Activated naive CD4-positive, alpha-beta T cell treated with anti-CD3 and anti-CD28 coated beads, Interleukin-2, amount 10 ng/mL, durations not matched to agents 7 days and 5 days (primary cell): ENCODE measurements at places on chromosomes 4 and X.
A peak's percentile ranks its signal among the peaks of the same experiment; 100 is the strongest.

DNA sequence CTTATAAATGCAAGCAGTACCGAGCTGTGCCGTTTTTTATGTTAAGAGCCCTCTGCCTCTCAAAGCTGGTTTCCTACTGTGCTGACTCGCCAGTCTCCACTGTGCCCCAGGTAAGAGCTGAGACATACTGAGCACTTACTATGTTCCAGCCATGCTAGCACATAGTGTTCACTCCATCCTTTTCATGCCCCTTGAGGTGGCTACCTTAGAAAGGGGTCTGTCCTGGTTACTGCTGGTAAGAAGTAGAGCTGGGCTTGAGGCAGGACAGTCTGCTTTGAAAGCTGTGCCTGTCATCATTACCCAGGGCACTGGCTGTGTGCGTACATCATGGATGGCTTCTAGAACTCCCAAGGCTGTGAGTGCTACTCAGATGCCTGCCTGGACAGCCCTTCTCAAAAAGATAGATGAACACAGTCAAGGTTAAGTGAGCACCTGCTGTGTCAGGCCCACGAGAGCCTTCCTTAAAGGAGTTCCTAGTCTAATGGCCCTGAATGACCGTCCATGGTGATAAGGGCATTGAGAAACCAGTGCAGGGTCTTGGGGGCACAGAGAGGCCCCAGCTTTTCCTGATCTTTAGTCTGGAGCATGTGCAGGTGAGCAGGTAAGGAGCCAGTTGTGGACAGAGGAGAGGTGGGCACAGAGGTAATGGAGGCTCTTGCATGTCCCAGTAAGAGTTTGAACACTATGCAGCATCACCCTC is 1.6 kb downstream of the STK32B start:
- DNase-seq = no peak

- no peak for DNase-seq
These were observed 2.4 kb upstream of the PRRG3 start for GRCh38 chrX:151692825-151693224.

DNA sequence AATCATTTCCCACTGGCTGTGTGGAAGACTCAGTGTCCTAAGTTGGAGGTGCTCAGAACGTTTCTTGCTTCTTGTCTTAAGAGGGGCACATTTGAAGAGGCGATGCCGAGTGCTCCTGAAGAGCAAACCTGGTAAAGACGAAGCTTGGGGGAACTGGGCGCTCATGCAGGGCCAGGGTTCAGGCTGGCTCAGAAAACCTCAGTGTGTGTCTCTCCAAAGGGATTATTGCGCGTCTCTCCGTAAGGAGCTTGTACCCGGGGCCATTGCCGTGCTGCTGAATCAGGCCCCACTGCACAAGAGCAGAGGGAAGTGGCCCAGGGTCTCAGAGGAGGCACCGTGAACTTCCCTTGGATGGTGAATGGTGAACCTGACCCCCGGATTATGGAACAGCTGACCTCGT is 44.4 kb downstream of the PSAPL1 start:
- DNase-seq = no peak

GRCh38 chrX:48713847-48714246 is 17.3 kb downstream of the SUV39H1 start:
- peak; percentile 22 for DNase-seq

GRCh38 chrX:6732101-6732500 is 197.2 kb upstream of the VCX3A start:
- no peak for DNase-seq

DNA sequence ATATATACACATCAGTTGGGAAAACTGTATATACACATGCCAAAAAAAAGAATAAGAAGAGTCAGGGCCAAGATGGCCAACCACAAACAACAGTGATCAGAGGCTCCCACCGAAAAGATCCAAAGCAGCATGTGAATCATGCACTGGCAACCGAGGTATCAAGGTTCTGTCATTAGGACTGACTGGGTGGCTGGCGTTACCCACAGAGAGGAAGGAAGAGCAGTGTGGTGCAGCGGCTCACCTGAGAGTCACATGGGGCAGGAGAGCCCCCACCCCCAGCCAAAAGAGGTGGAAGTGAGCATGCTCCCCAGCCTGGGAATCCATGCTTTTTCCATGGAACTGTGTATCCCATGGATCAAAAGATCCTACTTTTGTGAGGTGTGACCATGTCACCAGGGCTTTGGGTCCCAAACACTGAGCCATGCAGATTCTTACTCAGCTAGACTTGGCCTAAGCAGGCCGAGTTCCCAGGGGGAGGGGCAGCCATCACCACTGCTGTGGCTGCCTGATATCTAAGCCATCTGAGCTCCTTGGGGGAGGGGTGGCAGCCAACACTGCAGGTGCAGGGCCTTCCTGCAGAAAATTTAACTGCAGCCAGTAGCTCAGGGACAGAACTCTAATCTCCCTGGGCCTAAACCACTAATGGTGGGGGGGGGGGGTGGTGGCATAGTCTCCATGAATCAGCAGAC is 52.8 kb downstream of the P2RY10 start:
- DNase-seq = peak; percentile 20

- DNase-seq = no peak
These were observed 1442.8 kb upstream of the PCDH7 start for GRCh38 chr4:29277381-29277780.

DNA sequence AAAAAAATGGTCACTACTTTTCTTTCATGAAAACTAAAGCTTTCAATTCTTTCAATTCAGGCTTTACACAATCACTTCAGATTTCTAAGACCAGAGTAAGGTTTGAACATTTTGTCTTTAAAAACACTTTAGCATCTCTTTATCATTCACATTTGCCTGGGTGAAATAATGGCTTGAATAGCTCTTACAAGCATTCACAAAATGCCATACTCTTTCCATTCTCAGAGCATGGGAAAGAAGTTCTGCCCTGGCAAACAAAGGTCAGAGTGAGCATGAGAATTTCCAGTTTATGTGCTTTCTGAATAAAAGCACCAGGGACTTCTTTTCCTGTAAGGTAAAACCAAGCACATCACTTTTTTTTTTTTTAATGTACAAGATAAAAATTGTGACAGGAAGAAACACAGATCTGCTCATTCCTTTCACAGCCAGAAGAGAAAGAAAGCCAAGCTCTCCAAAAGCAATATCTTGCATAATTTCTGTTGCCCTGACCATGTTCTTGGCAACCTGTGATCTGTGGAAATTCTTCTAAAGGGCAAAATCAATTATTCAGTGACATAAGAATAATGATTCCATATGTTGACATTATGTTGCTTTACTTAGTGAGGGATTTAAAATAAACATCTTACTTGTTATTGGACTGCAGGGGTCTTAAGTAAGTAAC is 64.8 kb downstream of the CD40LG start:
- no peak for DNase-seq

GRCh38 chr4:113784497-113785250 is 23.1 kb upstream of the CAMK2D start:
- no peak for DNase-seq

DNA sequence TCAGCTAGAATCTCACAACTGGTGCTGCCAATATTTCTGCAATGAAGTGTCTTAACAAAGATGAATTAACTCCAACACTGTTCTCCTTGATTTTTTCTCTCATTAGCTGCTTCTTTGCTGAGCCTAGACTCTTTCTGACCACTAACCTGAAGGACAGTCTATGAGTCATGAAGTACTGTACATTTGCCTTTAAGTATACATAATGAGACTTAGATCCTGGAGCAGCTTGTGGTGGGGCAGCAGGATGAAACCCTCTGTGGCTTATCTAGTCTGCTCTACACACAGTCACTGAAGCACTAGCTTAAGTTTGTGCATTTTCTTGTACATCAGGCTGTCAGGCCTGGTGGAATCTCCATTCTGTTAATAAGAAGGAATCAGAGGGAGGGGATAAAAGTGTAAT is 307.4 kb upstream of the SMIM31 start:
- DNase-seq = no peak

DNA sequence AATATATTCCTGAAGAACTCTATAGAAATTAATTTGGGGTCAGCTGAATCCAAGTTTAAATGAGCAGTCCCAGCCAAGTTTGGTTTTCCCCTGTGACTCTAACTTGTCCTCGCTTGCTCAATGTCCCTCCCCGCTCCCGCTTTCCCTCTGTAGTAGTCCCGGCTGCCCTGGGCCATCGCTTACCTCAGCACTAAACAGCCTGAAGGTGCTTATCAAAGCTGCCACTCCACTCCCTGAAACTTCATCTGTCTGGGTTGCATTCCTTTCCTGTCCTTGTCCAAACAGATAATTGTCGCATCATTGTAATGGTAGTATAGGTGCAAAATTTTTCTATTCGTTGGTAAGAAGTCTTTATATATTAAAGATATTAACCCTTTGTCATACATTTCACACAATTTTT is 12.8 kb downstream of the SLC25A43 start:
- DNase-seq = no peak
